Panc1 (cell line): ENCODE measurements at places on chromosomes 12 and 14. TPM values are rescaled to one million over a fixed set of nuclear protein-coding genes. Genes with fewer than 3 reads are reported as not detected.

- H3K4me3 ChIP-seq: no peak overlapping the region
- H3K27me3 ChIP-seq: no peaks in the 10 kb centered on the region; the same call in 1 of the 2 replicates
These were observed 37.0 kb upstream of the TMEM263 start for GRCh38 chr12:106918746-106919145.

- DNase-seq: no peak
- no peak overlapping the region for H3K27ac ChIP-seq
- H3K36me3 ChIP-seq: no peaks in the 10 kb centered on the region
- no peak overlapping the region for H3K4me3 ChIP-seq
- no peaks in the 10 kb centered on the region for H3K4me1 ChIP-seq
These were observed 26.5 kb upstream of the EPS8 start for GRCh38 chr12:15815730-15816129.

DNA sequence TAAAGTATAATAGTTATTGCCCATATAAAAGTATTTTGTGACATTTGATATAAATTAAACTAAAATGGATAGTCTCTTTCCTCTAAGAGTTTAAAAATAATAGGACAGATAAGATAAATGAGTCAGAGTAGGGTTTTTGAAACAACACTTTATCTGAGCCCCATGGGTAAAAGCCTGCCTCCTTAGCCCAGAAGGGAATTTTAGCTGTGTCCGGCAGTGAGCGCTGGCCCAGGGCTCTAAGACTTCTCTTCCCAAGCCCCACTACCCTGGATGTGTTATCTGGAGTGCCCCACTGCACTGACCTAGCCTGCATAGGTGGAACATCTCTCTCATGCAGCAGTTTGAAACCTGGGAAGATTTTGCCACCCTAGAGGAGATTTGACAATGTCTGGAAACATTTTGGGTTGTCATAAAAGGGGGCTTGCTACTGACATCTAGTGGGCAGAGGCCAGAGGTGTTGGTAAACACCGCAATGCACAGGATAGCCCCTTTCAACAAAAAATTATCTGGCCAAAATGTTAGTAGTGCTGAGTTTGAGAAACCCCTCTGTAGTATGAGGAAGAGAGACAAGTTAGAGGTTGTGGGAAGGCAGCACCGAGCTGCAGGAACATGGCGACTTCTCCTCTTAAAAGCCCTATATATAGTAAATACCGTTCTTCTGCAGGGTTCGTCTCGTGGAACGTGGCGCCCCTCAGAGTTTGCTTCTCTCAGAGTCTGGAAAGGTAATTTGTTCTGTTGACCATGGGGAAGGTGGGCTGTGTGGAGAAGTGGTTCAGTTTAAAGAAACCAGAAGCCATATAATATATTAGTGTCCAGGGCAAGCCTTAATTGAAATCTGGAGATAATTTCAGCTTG, 29.3 kb upstream of the ATF1 start:
- no peak overlapping the region for H3K4me3 ChIP-seq
- H3K27ac ChIP-seq: no peak overlapping the region
- peak; percentile 12 for DNase-seq
- no peaks in the 10 kb centered on the region for H3K27me3 ChIP-seq
- peaks cover 6% of the 10 kb centered on the region for H3K36me3 ChIP-seq

- H3K36me3 ChIP-seq: no peaks in the 10 kb centered on the region
- H3K4me1 ChIP-seq: peaks cover 9% of the 10 kb centered on the region
- no peak overlapping the region for H3K4me3 ChIP-seq
- H3K27ac ChIP-seq: no peak overlapping the region
- peaks cover 18% of the 10 kb centered on the region for H3K27me3 ChIP-seq
These were observed 2.3 kb downstream of the WNT1 start for GRCh38 chr12:48980389-48980952.

DNA sequence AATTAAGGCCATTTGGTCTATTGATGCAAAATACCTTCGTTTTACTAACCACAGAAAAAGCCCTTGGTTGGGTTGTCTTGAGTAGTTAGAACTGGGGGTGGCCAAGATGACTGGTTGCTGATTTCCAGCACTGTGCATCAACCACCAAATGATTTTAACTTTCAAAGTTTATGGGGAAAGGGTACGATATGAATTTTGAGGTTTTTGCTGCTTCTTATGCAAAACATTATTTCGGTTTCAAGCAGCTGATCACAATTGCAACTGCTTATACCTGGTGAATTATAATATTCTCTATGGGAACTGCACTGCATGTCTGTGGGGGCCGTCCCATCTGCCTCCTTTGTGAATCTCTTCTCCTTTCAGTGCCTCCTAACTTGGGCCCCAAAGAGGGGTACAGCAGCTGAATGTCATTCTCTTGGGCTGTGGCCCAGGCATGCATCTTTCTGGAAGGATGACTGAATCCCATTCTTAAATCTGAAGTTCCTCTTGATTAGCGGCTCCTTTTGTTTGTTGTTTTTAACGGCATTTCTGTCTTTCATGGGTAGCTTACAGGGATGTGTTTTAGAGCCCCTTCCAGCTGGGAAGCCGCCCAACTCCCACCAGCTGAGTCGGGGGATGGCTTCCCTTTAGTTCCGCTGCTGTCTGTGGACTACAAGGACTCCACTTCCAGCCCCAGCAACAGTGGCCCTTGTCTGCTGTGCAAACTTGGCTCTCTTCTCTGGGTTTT, 479.8 kb downstream of the ZFP36L1 start:
- no peaks in the 10 kb centered on the region for H3K4me1 ChIP-seq
- no peaks in the 10 kb centered on the region for H3K27me3 ChIP-seq
- no peaks in the 10 kb centered on the region for H3K36me3 ChIP-seq
- H3K4me3 ChIP-seq: no peak overlapping the region
- no peak overlapping the region for H3K27ac ChIP-seq
- DNase-seq: no peak

- no peak for DNase-seq
- H3K27me3 ChIP-seq: no peaks in the 10 kb centered on the region
- H3K4me3 ChIP-seq: no peak overlapping the region
- H3K36me3 ChIP-seq: no peaks in the 10 kb centered on the region
These were observed 95.3 kb downstream of the FGD4 start for GRCh38 chr12:32494656-32495055.

GRCh38 chr12:68805592-68806120, 2.3 kb upstream of the MDM2 start:
- H3K27ac ChIP-seq: peak overlapping the region; percentile 94; the same call in 1 of the 2 replicates
- H3K4me1 ChIP-seq: peaks cover 6% of the 10 kb centered on the region; the same call in 1 of the 2 replicates
- no peak for DNase-seq
- H3K36me3 ChIP-seq: peaks cover 9% of the 10 kb centered on the region

DNA sequence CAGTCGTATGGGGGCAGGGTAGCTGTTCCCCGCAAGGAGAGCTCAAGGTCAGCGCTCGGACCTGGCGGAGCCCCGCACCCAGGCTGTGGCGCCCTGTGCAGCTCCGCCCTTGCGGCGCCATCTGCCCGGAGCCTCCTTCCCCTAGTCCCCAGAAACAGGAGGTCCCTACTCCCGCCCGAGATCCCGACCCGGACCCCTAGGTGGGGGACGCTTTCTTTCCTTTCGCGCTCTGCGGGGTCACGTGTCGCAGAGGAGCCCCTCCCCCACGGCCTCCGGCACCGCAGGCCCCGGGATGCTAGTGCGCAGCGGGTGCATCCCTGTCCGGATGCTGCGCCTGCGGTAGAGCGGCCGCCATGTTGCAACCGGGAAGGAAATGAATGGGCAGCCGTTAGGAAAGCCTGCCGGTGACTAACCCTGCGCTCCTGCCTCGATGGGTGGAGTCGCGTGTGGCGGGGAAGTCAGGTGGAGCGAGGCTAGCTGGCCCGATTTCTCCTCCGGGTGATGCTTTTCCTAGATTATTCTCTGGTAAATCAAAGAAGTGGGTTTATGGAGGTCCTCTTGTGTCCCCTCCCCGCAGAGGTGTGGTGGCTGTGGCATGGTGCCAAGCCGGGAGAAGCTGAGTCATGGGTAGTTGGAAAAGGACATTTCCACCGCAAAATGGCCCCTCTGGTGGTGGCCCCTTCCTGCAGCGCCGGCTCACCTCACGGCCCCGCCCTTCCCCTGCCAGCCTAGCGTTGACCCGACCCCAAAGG, 804 bp downstream of the GAPDH start:
- H3K36me3 ChIP-seq: peaks cover 11% of the 10 kb centered on the region
- peak overlapping the region; percentile 77 for H3K4me3 ChIP-seq
- H3K27me3 ChIP-seq: no peaks in the 10 kb centered on the region
- no peak for DNase-seq
- H3K27ac ChIP-seq: peak overlapping the region; percentile 89

- H3K4me3 ChIP-seq: no peak overlapping the region
- no peak for DNase-seq
- no peak overlapping the region for H3K27ac ChIP-seq
- H3K36me3 ChIP-seq: no peaks in the 10 kb centered on the region
- H3K4me1 ChIP-seq: no peaks in the 10 kb centered on the region
These were observed 66.7 kb downstream of the LRRC9 start for GRCh38 chr14:59986556-59987059.

GRCh38 chr12:58326534-58326933, 385.2 kb downstream of the ATP23 start:
- no peak overlapping the region for H3K4me3 ChIP-seq
- no peak overlapping the region for H3K27ac ChIP-seq
- H3K36me3 ChIP-seq: no peaks in the 10 kb centered on the region
- 0 out of 2 replicates have a peak, but pooled peaks cover 2% of the 10 kb centered on the region for H3K27me3 ChIP-seq
- no peak for DNase-seq
- no peaks in the 10 kb centered on the region for H3K4me1 ChIP-seq

DNA sequence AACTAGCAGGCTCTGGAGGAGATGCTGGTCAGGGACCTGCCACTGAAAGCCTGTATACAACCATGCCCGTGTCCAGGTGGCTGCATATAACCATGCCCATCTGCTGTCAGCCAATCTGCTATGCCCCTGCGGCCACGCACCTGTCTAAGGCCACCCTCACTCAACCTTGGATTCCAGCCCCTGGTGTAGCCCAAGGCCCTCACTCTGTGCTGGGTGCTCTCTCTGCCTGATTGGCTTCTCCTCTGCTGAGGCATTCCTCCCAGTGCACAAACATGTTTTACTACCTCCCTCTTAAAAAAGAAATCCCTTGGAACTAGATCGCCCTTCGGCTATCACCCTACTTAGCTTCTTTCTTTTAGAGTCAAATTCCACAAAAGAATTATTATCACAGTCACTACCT, 45.5 kb downstream of the ZFP36L1 start:
- no peaks in the 10 kb centered on the region for H3K4me1 ChIP-seq
- DNase-seq: no peak
- no peak overlapping the region for H3K4me3 ChIP-seq
- H3K27me3 ChIP-seq: no peaks in the 10 kb centered on the region

- no peaks in the 10 kb centered on the region for H3K36me3 ChIP-seq
- H3K27ac ChIP-seq: no peak overlapping the region
- no peak for DNase-seq
- H3K4me3 ChIP-seq: no peak overlapping the region
These were observed 91.3 kb upstream of the USP44 start for GRCh38 chr12:95642583-95642982.

GRCh38 chr12:45732250-45732649, 2.7 kb downstream of the ARID2 start:
- H3K4me3 ChIP-seq: peak overlapping the region; percentile 64
- H3K27ac ChIP-seq: peak overlapping the region; percentile 97
- DNase-seq: no peak
- peaks cover 14% of the 10 kb centered on the region; the same call in 1 of the 2 replicates for H3K4me1 ChIP-seq
- H3K27me3 ChIP-seq: no peaks in the 10 kb centered on the region

- H3K36me3 ChIP-seq: no peaks in the 10 kb centered on the region
- no peak for DNase-seq
- no peak overlapping the region for H3K4me3 ChIP-seq
- H3K4me1 ChIP-seq: no peaks in the 10 kb centered on the region
- H3K27ac ChIP-seq: no peak overlapping the region
These were observed 1094.4 kb downstream of the BCL11B start for GRCh38 chr14:98177551-98177950.

- no peaks in the 10 kb centered on the region for H3K27me3 ChIP-seq
- H3K27ac ChIP-seq: peak within 1 kb of the TSS; percentile 63
- H3K4me3 ChIP-seq: peak within 1 kb of the TSS; percentile 56
- DNase-seq: no peak
- H3K4me1 ChIP-seq: peaks cover 21% of the 10 kb centered on the region
These were observed at the start of gene JDP2 for GRCh38 chr14:75427482-75428229. TSS of gene JDP2 (plus strand) at chr14:75428022. CDS start at chr14:75437921, 9,899 bp downstream.

DNA sequence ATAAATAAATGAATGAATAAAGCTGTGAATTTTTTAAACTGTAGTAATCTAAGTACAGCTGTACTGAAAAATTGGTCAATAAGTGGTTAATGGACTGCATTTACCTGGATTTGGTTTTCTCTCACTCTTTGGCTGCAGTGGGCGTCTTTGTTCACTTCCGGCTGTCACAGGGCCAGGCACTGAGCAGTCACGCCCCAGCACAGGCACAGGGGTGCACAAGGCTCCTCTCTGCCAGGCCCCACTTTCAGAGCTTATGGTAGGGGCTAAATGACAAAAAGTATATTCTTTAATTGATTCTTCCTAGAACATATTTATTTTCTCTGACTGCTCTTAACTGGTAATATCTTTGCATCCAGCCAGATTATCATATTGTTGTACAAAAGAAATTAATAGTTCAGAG, 70.6 kb upstream of the DYNC1H1 start:
- H3K36me3 ChIP-seq: peaks cover 9% of the 10 kb centered on the region; the same call in 1 of the 2 replicates
- no peak for DNase-seq
- H3K27me3 ChIP-seq: no peaks in the 10 kb centered on the region
- no peak overlapping the region for H3K4me3 ChIP-seq

GRCh38 chr12:45687081-45688015, 42.2 kb upstream of the ARID2 start:
- no peaks in the 10 kb centered on the region for H3K4me1 ChIP-seq
- H3K27ac ChIP-seq: no peak overlapping the region
- H3K27me3 ChIP-seq: peaks cover 10% of the 10 kb centered on the region
- no peaks in the 10 kb centered on the region for H3K36me3 ChIP-seq
- no peak for DNase-seq

- H3K36me3 ChIP-seq: no peaks in the 10 kb centered on the region
- no peaks in the 10 kb centered on the region; the same call in 1 of the 2 replicates for H3K27me3 ChIP-seq
- DNase-seq: no peak
- H3K27ac ChIP-seq: no peak overlapping the region
- no peaks in the 10 kb centered on the region for H3K4me1 ChIP-seq
These were observed 402.6 kb downstream of the FUT8 start for GRCh38 chr14:65815127-65815526.

- H3K36me3 ChIP-seq: no peaks in the 10 kb centered on the region
- H3K4me3 ChIP-seq: no peak overlapping the region
These were observed 200.6 kb upstream of the TBX3 start for GRCh38 chr12:114884575-114884974.

DNA sequence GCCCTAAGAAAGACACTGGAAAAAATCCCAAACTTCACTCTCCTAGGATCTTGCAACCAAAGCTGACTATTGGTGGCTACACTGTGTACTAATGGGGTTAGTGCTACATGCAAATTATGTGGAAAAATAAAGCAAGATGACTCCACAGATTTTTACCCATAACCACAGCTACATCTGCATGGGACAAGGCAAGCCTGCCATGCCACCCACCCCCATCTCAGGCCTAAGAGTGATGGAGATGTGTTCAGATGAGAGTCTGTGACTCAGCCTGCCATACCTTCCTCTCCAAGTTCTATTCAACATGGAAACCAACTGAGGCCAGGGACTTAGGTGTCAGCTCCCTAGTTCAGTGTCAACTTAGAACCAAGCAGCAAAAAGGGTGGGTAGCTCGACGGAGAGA, 206.2 kb downstream of the PELI2 start:
- H3K4me1 ChIP-seq: no peaks in the 10 kb centered on the region
- H3K4me3 ChIP-seq: no peak overlapping the region
- H3K27ac ChIP-seq: no peak overlapping the region
- H3K36me3 ChIP-seq: no peaks in the 10 kb centered on the region
- DNase-seq: no peak

GRCh38 chr14:65074449-65075150, 27.7 kb downstream of the MAX start:
- H3K27me3 ChIP-seq: no peaks in the 10 kb centered on the region
- no peaks in the 10 kb centered on the region; the same call in 1 of the 2 replicates for H3K36me3 ChIP-seq
- H3K4me1 ChIP-seq: no peaks in the 10 kb centered on the region
- H3K4me3 ChIP-seq: no peak overlapping the region

FAM222A gene
- total RNA-seq: 12.8 TPM

SLC25A21 gene
- 2.1 TPM for total RNA-seq

NOS1 gene
- total RNA-seq: 0.03 TPM

OR6C1 gene
- not detected for total RNA-seq

DIP2B gene
- total RNA-seq: 30.2 TPM

TCHP gene
- total RNA-seq: 25.0 TPM
